H4 (cell line): ENCODE measurements at places on chromosomes 5 and 9. TPM values are rescaled to one million over a fixed set of nuclear protein-coding genes. Genes with fewer than 3 reads are reported as not detected.

FASTKD3 gene
- 34.4 and 41.9 TPM in 2 replicates for total RNA-seq

STPG3 gene
- total RNA-seq, result not detected in 2 replicates

SPARC gene
- total RNA-seq, result 319 and 472 TPM in 2 replicates

TMEM215 gene
- total RNA-seq, result 0.08 TPM in 1 of 2 replicates, not detected in the other

GRXCR2 gene
- total RNA-seq, result not detected in 2 replicates

TTC23L gene
- 0.06 TPM in 1 of 2 replicates, not detected in the other for total RNA-seq

ANGPTL2 gene
- total RNA-seq, result 8.8 and 13.9 TPM in 2 replicates

SAXO1 gene
- under 0.01 TPM in 1 of 2 replicates, not detected in the other for total RNA-seq

ACTBL2 gene
- total RNA-seq, result 6.7 and 7.0 TPM in 2 replicates
